ENCODE measurements at places on chromosomes 4 and X.

GRCh38 chrX:95764972-95765451, 919.6 kb upstream of the DIAPH2 start:
- peak; percentile 14 for DNase-seq

DNA sequence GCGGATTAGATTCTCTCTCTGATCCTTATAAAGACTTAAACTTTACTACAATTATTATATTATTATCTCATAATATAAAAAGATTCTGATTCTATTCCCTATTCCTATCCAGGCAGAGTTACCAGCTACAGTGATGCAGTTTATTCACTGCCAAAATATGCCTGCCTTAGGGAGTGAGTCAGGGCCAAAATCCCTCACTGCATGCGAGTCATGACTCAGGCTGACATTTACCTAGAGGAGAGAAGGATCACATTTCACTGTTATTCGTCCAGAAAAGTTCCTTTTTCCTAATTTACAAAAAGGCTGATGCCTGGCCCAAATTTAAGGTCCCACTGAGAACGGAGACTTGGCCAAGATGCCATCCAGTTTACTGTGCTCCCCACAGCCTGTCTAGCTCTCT, 168.5 kb upstream of the LDB2 start:
- DNase-seq: no peak

GRCh38 chrX:9164533-9165426, 130.9 kb upstream of the FAM9B start:
- no peak for DNase-seq

DNA sequence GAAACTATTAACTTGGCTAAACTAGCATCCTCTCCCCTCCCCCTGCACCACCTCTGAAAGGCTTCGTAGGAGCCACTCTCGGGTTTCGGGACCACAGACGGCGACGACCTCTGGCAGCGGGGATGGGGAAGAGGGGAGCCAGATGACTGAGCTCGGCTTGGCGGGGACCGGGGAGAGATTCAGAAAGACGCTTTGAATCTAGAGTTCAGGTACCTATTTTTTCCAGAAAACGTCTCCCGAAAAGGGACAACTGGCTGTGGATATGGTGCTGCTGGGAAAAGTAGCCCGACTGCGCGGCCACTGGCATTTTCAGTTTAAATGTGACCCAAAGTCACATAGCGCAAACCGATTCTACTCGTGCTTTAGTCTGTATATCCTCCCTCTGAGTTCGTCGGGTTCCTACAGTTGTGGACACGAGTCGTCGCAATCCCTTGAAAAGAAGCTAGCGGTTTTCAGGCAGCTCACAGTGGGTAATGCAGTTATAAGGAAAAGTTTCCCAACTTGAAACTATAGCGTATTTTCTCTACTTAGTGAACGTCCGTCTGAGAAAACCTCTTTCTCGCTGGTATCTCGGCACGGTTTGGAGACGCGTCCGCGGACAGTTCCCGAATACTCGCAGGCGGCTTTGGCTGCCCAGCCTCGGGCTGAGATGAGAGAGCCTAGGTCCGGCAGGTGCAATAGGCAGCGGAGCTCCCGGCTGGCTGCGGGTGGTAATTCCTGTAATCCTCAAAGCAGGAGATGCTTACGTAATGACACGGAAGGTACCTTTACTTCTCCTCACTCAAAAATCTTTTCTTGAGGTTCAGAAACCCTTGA, 1.3 kb downstream of the PARM1 start:
- DNase-seq: peak; percentile 30

- DNase-seq: no peak
Observed at GRCh38 chr4:70945046-70945445, 42.9 kb downstream of the MOB1B start.

GRCh38 chr4:126604268-126604867, 1028.4 kb upstream of the INTU start:
- peak; percentile 29 for DNase-seq

DNA sequence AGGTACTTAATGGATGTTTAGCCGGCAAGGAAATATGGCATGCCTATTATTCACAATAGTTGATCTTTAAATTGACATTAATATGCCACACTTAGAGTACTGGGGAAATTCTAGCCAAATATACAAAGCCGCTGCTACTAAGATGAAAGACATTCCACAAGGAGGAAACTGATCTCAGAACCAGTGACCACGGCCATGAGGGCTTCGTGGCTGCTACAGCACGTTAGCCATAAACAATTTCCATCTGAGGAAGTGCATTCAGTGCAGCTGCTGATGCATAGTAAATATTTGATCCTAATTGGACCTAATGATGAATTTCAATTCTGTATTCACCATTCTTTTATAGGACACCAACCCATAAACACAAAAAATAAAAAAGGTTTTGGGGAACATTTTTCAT, 59.1 kb downstream of the SORBS2 start:
- DNase-seq: no peak

GRCh38 chr4:179595671-179596410, 2153.6 kb upstream of the AGA start:
- DNase-seq: no peak

- DNase-seq: no peak
Observed at GRCh38 chrX:40244980-40245379, 147.2 kb upstream of the BCOR start.

DNA sequence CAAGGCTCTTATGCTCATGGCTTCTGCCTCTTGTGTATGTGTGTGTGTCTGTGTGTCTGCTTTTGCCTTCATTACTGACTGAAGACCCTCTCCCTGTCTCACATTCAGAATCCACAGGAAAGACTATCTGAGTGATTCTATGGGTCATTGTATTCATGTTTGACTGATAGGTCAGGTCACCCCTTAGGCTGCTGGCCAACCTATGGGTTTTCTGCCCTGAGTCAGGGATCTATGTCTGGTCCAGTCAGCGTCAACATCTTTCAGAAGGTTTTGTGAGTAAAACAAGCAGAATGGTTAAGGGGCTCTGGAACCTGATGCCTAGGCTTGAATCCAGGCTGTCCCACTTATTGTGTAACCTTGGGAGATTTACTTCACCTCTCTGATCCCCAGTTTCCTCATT, 30.5 kb downstream of the NHSL2 start:
- no peak for DNase-seq

GRCh38 chr4:111499291-111499690, 646.0 kb upstream of the FAM241A start:
- DNase-seq: no peak

- no peak for DNase-seq
Observed at GRCh38 chr4:101701551-101701950, 89.0 kb upstream of the BANK1 start.

DNA sequence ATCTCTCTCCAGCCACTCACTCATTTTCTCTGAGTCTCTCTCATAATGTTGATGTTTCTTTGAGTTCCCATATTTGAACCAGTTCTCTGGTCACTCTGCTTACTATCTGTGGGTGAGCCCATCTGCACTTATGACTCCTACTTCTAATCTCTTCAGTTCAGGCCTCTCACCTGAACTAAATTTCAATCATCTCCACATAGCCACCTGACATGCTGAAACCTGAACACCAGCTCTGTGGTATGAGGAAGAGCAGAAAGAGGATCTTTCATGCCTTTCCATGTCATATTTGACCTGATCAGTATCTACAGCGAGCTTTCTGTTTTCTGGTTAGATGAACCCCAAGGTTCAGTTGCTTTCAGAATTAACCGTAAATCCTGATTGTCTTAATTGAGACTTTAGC, 122.2 kb upstream of the ESX1 start:
- DNase-seq: no peak

DNA sequence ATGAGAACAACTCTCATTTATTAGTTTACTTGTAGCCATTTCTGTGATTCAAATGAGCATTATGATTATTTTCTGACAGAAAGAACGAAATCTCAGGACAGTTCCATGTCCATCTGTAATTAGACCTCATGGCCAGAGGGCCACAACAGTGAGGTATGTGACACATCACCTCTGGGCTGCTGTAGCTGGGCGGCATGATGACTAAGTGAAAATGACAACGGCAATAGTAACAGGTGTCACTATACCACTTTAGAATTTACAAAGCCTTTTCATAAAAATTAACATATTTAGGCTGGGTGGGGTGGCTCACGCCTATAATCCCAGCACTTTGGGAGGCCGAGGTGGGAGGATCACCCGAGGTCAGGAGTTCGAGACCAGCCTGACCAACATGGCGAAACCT, 252.6 kb downstream of the CBR4 start:
- no peak for DNase-seq

DNA sequence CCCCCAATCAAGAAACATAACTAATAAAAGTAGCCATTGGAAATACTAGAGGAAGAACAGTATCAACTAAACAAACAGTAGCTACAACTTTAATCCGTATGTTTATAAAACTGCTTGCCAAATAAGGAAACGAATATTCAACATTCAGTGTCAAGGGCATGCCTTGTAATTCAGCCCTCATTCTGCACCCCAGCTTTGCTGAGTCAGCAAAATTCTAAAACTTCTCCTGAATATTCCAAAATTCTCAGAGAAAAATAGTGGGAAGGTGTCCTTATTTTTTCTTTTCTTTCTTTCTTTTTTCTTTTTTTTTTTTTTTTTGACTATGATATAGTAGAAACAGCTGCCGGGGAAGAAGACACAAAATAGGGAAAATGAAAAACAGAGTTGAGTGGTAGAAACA, 344.8 kb upstream of the MAGEC2 start:
- DNase-seq: no peak

- no peak for DNase-seq
Observed at GRCh38 chrX:70253377-70254062, 6.5 kb downstream of the P2RY4 start.

- no peak for DNase-seq
Observed at GRCh38 chr4:82848706-82849105, 42.2 kb downstream of the SEC31A start.

GRCh38 chr4:88283661-88284438, 511 bp downstream of the PPM1K start:
- peak; percentile 84 for DNase-seq

All from GM12865 (cell line).